Stimulated activated CD8-positive, alpha-beta memory T cell treated with anti-CD3 and anti-CD28 coated beads, Interleukin-15, amount 100 ng/mL, for 24 hours (primary cell): ENCODE measurements at places on chromosomes 7 and 10.

DNA sequence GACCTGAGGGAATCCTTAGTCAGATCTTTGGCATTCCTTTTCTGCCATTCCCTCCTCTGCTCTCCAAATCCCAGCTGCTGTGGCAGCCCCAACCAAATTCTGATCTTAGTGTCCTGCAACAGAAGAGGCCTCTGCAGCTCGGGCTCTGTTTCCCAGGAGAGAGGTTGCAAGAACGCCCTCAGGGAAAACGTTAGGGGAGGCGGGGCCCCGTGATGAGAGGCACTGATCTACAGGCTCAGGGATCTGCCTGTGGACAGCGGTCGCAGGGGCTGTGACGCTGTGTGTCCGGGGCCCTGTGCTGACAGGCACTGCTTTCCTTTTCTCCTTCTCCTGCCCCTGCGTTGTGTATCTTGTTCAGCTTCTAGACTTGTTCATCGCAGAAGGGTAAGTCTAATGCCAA is 57.3 kb upstream of the DPYSL4 start:
- no peak for DNase-seq

GRCh38 chr10:61751599-61751998 is 88.9 kb downstream of the CABCOCO1 start:
- DNase-seq = no peak

DNA sequence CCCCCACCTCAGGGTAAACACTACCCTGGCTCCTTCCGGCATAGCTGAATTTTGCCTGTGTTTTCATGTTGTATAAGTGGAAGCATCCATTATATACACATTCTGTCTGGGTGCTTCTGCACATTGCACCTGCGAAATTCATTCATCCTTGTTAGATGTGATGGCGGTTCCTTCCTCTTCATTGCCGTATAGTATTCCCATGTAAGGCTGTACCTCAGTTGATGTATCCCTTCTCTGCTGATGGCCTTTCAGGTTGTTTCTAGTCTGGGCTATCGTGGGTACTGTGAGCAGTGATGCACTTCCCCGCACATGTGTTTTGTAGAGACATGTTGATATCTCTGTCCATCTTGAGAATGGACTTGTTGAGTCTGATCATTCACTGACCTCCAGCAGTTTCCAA is 28.9 kb downstream of the ELFN1 start:
- DNase-seq = no peak

- no peak for DNase-seq
These were observed 225.2 kb downstream of the WDR37 start for GRCh38 chr10:1281405-1281782.
